CD4-positive, alpha-beta T cell treated with Interleukin-6 at 100 ng/mL for 8 hours (primary cell): ENCODE measurements at places on chromosomes 5 and 9.

DNA sequence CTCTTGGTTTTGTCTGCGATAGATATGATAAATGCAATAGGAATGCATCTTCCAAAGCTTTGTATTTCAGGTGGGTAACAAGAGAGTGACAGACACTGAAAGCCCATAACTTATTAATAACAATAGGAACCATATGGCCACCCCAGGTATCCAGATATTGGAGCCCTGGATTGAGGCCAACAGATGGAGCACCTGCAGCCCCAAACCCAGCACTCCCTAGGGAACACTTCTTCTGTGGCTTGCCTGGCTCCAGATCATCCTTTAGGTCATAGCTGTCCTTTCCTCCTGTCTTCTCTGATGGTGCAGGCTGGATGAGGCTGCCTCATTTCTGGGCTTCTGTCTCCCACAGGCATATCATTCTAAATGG lies 5.0 kb upstream of the IL3 start:
- DNase-seq = no peak

DNA sequence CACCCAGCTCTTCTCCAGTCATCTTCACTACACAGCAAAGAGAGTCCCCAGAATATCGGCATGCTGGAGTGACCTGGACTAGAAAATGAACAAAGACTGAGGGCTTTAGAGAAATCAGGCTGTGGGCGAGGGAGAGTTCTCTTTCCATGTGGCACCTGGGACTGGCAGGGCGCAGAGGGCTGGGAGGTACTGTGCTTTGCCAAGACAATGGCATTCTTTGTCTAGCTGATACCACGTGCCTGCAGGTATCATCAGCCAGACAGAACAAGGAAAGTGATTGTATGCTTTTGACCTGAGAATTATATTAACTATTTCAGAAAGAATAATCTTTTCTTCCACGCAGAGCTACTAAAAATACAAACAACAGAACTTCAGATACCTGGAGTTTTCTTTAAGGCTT lies 30.5 kb downstream of the DDX31 start:
- DNase-seq = no peak

DNA sequence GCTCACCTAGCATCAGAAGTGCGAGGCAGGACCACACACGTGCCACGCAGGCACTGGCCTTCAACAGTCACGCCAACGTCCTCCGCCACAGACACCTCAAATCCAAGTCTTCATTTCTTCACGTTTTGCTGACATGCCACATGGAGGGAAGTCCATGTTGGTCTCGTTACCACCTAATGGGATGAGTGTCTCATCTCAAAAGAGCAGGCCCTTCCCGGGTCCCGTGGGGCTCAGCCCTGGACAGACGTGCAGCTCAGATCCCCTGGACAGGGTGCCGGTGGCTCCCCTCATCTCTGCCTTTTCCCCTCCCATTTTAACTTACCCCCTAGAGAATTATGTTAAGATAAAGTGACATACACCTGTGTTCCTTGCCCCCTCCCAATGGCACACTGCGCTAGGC lies 76.8 kb downstream of the MRPL36 start:
- no peak for DNase-seq

DNA sequence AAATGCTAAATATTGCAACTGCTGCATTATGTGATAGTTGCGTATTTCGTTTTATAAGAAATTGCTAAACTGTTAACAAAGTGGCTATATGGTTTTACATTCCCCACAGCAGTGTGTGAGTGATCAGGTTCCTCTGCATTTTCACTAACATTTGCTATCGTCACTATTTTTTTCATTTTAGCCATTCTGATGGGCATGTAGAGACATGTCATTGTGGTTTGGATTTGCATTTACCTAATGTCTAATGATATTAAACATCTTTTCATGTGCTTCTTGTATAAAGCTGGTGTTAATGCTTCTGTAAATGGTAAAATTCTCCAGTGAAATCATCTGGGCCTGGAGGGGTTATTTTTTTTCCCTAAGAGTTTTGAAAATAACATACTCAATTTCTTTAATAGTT lies 61.6 kb downstream of the ERCC6L2 start:
- no peak for DNase-seq

DNA sequence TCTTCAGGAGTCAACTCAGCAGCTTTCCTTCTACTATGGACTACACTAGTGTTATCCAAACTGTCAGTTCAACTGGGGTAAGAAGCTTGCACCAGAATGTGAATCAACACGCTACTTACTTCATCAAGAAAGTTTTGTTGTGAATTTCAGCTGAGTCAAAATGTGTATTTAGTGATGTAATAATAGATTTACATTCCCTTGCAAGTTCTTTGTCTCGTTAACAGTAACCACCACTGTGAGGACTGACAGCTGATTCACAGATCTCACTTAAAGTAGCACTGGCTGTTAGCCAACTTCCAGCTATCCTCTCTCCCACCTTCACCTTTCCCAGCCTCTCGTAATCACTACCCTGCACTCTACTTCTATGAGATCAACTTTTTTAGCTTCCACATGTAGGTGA lies 445.3 kb downstream of the NTRK2 start:
- no peak for DNase-seq

DNA sequence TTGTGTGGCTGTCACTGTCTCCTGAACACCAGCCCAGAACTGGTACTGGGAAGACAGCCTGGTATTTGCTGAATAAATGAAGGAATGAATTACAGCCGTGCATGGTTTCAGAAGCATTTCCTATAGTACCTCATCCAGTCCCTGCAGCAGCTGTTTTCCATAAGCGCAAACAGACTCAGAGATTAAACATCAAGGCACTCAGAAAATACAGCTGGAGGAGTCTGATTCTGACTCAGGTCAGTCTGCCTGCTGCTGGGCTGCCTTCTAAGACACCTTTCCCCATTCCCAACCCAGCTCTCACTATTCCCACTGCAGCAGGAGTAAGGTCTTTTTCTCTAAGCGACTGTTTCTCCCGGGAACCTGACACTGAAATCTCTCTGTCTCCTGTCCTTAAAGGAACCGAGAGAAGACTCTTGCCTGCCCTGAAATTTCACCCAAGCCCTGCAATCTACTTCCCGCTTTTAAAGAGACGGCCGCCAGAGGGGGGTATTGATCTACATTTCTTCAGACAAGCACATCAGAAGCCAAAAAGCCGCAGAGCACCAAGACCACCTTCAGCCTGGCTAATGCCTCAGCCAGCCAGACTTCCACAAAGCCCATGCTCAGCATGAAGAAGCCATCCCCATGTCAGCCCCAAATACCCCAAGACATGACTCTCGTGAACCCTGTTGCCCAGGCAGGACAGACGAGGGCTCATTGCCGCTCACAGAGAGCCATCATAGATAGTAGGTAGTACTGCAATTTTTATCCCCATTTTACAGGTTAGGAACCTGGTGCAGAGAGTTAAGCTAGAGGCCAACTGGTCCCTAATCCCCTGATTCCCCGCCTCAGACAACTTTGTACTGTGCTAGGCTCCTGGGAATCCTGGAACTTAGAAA lies 5.4 kb upstream of the FOXI1 start:
- peak; percentile 56 for DNase-seq

GRCh38 chr9:105510024-105510423 lies 47.9 kb upstream of the FKTN start:
- DNase-seq = no peak

- no peak for DNase-seq
These were observed 178.1 kb downstream of the EBF1 start for GRCh38 chr5:158921441-158922262.

GRCh38 chr5:176578391-176578808 lies 29.3 kb downstream of the CDHR2 start:
- peak; percentile 41 for DNase-seq

- DNase-seq = no peak
These were observed 17.3 kb upstream of the ANGPTL2 start for GRCh38 chr9:127139775-127140174.

- no peak for DNase-seq
These were observed 7.9 kb downstream of the TICAM2 start for GRCh38 chr5:115594128-115595047.

GRCh38 chr9:108316066-108316465 lies 539.7 kb downstream of the ACTL7B start:
- DNase-seq = no peak

DNA sequence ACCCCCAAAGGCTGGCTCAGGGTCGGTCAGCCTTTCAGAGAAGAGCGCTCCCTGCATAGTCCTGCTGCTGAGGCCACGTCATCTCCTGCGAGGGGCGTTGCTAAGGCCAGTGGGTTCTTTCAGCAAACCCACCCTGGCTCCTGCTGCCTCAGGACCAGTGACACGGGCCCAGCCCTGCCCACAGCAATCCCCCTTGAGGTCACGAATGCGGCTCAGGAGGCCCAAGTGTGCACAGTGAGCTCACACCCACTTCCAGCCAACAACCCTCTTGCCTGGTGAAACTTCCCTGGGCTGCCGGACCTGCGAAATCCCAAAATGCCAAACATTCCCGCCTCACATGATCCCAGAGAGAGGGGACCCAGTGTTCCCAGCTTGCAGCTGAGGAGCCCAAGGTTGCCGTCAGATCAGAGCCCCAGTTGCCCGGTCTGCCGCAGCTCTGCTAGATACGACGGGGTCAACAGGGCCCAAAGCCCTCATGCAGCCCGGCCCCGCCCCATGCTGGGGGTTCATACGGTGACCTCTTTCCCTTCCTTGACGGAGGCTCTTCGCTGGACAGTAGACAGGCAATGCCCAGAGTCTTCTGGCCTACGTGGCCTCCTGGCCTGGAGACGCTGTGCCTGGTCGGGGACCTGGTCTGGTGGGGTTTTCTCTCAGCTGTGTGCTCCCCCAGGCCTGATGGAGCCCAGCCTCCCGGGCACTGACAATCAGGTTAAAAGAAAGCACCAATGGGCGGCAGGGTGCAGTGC lies 116.4 kb upstream of the COL5A1 start:
- DNase-seq = no peak

DNA sequence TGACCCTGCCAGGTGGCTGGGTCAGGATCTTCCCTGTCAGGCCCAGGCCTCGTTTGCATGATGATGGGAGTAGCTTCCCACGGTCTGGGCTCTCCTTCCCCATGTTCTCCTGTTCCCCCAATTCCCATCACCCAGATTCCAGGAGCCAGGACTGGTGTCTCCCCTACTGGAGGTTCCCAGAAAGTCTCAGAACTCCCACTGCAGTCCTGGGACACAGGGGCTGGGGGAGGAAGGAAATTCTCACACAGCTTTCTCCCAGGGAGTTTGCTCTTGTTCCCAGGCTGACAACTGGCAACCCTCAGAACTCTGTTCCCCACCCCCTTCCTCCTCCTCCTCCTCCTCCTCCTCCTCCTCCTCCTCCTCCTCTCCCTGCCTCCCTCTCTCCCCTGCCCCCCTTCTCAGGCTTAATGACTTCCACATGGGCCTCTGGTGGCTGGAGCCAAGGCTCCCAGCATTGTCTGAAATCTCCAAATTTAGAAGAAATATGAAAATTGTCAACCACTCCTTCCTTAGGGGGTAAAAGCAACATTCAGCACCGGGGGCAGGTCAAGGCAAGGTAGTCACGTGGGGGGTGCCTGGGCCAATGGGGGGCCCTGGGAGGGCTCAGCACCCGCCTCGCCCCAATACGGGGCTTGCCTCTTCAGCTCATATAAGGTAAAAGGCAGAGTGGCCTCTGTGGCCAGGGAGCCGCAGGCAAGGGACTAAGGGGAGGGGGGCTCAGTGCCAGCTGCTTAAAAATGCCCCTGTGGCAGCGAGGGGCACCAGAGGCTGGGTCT lies 27.3 kb upstream of the IL17B start:
- DNase-seq = no peak

GRCh38 chr9:137604345-137605086 lies 970 bp upstream of the ARRDC1 start:
- no peak for DNase-seq

GRCh38 chr5:16744164-16744880 lies 127.5 kb upstream of the RETREG1 start:
- no peak for DNase-seq

- DNase-seq = no peak
These were observed 48.5 kb upstream of the NEK6 start for GRCh38 chr9:124209279-124209678.

- DNase-seq = no peak
These were observed 31.6 kb downstream of the S1PR3 start for GRCh38 chr9:89022902-89023301.

DNA sequence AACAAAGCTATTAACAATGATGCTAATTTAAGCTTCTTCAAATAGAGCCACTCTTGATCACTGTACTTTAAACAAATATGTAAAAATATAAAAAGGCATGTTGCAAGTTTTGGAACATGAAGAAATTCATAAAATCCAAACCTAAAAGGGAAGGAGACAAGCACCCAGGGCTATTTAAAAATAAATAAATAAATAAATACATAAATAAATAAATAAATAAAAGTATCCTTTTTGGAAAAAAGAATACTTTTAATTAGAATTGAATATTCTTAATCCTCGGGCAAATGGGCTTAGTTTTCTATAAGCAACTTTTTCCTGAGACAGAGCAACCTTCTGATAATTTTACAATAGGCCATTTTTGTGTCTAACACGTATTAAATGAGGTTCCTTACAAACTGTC lies 147.5 kb upstream of the PCA3 start:
- no peak for DNase-seq

- no peak for DNase-seq
These were observed 8.6 kb downstream of the SCGB3A2 start for GRCh38 chr5:147887026-147887627.
